A375 (cell line): ENCODE measurements at places on chromosomes 7 and 10. TPM values are rescaled to one million over a fixed set of nuclear protein-coding genes. Genes with fewer than 3 reads are reported as not detected.

Gene IRF5
- total RNA-seq = 1.4 and 2.6 TPM in 2 replicates

Gene INSIG1
- 37.1 and 48.5 TPM in 2 replicates for total RNA-seq

Gene PIP
- not detected in 2 replicates for total RNA-seq

Gene ZP3
- 5.5 and 6.5 TPM in 2 replicates for total RNA-seq

Gene MBL2
- 0.05 and 0.26 TPM in 2 replicates for total RNA-seq
